ENCODE measurements at places on chromosomes 3 and 15. TPM values are rescaled to one million over a fixed set of nuclear protein-coding genes. Genes with fewer than 3 reads are reported as not detected.
A peak's percentile ranks its signal among the peaks of the same experiment; 100 is the strongest.

DNA sequence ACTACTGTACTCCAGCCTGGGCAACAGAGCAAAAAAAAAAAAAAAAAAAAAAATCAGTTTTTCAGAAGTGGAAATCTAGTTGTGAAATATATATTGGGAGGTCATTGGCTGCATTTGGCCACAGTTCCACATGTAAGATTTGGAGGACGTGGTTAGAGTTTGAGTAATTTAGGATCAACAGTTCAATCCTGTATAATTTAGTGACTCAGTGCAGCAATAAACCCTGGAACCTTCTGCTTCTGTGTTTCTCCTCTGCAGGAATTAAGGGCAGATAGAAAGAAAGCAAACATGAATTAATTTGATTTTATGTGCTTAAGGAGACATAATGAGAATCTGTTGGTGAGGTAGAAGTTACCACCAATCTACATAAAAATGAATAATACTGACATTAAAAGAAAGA, 347.0 kb downstream of the PTPRG start:
- no peak for DNase-seq

DNA sequence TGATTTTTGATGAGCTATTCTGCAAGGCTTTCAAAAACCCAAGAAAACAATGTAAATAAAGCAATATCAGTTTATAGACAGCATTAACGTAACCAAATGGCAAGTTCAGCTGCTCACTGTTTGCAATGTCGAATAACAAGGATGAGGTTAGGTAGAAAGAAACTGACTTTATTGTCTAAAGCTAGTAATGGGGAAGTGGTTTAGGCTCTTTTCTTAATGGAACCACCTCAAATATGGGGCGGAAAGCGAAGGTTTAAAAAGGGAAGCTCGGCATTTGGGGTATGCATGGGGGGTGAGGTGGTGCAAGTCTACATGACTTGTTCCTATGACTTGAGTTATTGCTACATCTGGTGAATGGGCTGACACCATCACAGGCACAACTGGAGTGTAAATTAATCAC, 1060.2 kb downstream of the NSUN3 start:
- DNase-seq, result no peak

DNA sequence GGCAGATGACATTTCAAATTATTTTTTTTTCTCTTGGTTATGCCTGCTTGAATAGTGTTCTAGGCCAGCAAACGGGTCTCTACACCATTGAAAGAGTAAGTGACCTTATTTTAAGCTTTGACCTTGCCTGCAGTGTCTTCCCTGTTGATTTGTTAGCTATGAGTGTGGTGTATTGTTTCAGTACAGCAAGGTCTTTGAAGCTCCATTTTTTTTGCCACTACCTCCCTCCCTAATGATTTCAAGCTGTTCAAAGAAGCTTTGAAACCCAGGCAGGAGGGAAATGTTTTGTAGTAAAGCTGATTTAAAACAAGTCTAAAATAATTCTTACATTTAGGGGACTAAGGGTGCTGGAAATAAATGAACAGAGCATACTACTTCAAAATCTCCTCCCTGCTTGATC, 1249.8 kb downstream of the ROBO1 start:
- DNase-seq, result no peak

DNA sequence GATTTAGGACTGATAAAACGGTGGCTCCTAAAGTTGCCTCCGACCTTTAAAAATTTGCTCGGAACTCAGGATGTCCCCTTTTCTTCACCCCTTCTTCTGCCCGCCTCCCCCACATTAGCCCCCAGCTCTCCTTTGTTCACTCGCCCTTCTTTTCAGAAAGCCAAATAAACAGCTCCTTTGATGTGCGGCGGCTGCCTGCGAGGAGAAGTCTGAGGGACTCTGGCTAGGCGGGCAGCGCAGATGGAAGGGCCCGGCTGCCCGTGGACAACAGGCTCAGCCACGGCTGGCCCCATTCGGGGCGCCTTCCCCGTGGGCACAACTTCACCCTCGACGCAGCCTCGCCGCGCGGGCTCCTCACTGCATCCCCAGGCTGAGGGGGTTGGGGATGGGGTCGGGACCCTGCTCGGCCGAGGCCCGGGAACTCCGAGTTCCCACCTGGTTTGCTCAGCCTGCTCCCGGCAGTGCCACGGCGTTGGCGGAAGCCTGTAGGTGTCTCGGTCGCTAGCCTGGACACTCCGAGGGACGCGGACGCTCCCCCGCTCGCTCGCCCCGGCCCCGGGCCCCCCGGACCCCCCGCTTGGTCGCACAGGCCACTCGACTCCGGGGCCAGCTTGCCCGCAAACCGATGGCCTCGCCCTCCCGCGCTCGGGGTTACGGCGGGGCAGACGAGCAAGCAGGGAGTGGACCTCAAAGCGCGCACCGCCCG, 897 bp upstream of the TLE3 start:
- peak; percentile 58 for DNase-seq

MEIS2 gene
- 24.5 TPM for total RNA-seq

- no peak for DNase-seq
Measured at GRCh38 chr3:40097131-40098117, 212.1 kb upstream of the EIF1B start.

EIF5A2 gene
- total RNA-seq, result 10.4 TPM

GRCh38 chr15:68356778-68357177, 75.2 kb downstream of the ITGA11 start:
- DNase-seq, result no peak

OR5K2 gene
- not detected for total RNA-seq

DNA sequence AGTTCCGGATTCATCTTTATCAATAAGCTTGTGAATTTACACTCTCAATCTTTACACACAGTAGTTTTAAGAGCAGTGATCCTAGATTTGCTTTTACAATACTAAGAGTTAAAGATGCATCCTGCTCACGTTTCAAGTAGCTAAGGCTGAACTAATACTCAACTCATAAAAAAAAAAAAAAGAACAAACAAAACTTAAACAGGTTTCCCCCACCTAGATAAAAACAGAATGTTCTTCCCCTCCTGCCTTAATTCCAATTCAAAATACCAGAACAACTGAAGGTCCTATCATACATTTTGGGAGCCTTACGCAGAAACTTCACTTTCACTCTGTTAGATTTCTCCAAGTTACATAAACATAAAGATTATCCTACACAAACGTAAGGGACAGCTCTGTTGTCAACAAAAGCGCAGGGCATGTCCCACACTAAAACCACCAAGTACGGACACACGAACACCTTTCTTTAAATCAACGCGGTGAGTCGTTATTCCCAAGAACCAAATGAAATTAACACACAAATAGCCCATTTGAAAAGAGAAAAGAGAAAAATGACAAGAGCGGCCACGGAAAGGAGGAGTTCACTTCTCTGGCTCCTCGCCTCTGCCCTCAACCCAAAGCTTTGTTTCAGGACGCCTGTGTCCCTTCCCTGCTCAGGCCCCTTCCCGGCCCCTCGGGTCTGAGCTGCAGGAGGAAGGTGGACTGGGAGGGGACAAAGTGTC, 941 bp downstream of the CBLB start:
- no peak for DNase-seq

DNAH1 gene
- total RNA-seq, result 13.1 TPM

- no peak for DNase-seq
Measured at GRCh38 chr3:99907959-99908544, 90.4 kb downstream of the CMSS1 start.

- DNase-seq, result no peak
Measured at GRCh38 chr3:18424213-18424728, 868 bp downstream of the SATB1 start.

DNA sequence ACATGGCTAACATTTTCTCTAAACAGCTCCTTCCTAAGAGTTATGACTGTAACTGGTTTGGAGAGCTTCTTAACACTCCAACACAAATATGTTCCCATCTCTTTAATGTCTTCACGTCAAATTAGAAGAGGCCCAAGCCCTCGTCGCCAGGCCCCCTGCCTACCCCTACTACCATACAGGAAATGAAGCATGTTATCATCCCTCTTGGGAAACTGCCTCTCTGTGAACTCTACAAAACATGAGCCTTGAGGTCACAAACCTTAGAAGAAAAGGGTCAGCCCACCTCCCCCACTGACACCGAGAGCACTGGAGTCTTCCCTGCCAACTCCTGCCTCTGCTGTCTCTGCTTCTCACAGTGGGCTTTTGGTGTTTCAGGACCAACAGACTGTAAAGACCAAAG, 243.1 kb upstream of the STT3B start:
- DNase-seq, result no peak

GRCh38 chr3:49295489-49296058, 18.5 kb upstream of the C3orf62 start:
- DNase-seq, result no peak

ZBTB47 gene
- total RNA-seq, result 6.0 TPM

DNA sequence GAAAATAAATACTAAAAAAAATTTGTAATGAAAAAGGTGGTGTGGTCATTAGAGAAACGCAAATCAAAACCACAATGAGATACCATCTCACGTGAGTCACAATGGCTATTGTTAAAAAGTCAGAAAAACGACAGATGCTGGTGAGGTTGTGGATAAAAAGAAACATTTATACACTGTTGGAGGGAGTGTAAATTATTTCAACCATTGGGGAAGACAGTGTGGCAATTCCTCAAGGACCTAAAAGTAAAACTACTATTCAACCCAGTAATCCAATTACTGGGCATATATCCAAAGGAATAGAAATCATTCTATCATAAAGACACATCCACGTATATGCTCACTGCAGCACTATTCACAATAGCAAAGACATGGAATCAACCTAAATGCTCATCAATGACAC, 120.3 kb downstream of the MYO9A start:
- no peak for DNase-seq

CD80 gene
- not detected for total RNA-seq

DNA sequence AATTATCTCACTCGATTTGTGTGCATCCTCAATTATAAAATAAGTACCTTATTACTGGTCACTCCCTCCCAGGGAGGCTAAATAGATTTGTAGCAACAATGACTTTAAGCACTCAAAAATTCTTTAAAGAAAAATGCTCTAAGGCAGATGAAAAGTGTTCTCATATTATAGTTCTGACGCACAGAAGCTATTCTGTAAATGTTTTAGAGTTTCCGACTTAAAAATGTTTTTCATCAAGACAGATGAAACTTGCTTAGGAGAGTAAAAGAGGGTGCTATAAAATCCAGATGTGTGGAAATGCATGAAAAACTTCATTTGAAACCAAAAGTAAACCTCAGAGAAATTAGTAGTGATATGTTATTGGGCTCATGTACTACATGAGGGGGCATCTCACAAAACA, 398.4 kb upstream of the KCNMB2 start:
- no peak for DNase-seq

HRG gene
- 0.40 TPM for total RNA-seq

- DNase-seq, result no peak
Measured at GRCh38 chr3:110393941-110394340, 677.7 kb upstream of the NECTIN3 start.

DNA sequence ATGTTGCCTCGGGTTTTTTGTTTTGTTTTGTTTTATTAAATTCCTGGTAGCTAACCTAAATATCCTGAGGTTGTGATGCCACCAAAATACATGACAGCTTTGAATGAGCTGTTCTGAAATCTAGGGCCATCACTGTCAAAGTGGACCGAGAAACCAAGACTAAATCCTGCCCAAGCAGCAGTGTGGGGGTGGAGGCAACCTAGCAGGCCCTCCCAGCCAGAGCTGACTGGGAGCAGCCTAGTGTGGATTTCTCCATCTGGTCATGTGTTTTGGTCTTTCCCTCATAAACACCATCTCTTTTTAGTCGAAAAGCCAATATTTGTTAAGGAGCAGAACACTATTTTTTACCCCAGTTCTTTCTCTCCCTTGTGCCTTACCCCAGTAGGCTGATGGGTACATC, 52.2 kb downstream of the LARS2 start:
- no peak for DNase-seq

- DNase-seq, result no peak
Measured at GRCh38 chr3:159237226-159237625, 435.4 kb downstream of the MFSD1 start.

GRCh38 chr3:49882166-49882565, 12.5 kb upstream of the CAMKV start:
- no peak for DNase-seq

DNA sequence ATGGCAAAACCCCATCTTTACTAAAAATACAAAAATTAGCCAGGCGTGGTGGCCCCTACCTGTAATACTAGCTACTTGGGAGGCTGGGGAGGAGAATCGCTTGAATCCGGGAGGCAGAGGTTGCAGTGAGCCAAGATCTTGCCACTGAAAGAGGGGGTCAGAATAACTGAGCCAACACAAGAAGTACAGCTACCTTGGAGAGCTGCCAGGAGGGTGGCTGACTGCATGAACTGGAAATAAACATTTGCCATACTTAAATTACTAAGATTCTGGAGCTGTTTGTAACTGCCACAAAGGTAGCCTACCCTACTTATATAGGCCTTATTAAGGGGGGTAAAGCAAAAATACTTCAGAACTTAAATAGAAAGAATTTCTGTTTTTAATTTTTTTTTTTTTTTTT, 15.4 kb upstream of the PIK3CB start:
- no peak for DNase-seq

DNA sequence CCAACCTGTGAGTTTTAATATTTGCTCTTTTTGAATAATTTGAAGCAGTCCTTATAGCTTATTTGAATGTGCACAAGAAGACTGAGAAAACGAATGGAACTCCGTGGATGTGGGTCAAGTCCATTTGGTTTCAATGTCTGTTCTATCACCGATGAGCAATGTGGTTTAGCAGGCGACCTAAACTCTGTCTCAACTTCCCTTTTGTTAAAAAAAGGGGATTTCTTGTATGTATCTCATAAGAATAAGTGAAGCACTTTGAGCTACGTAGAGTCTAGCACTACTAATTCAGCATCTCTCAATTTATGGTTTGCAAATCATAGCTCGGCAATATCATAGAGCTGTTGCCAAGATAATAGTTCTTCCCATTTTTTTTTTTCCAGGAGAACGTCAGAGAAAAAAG, 4.6 kb upstream of the SKIL start:
- no peak for DNase-seq

GRCh38 chr3:190041333-190042041, 79.2 kb downstream of the P3H2 start:
- no peak for DNase-seq

CNTN4 gene
- total RNA-seq, result 1.6 TPM

ASB7 gene
- total RNA-seq, result 19.4 TPM

Measured in Calu3 (cell line).